ENCODE measurements at places on chromosomes 12 and 14.
A peak's percentile ranks its signal among the peaks of the same experiment; 100 is the strongest.

DNA sequence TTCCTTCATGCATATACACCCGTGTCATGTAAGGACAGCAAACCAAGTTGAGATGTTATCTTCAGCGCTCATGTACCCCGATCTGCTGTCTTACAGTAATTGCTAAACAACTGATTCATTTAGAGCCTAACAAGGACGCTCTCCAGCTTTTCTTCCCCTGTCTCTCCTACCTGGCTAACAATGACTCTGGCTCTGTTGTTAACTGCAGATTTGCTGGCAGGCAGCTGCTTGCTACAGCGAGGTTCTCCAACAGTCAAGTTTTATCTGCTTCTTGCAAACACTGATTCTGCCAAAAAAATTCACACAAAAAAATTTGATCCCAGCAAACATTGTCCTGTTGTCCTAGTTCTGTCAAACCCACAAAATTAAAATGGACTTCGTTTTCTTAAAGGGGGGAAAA is 101.6 kb downstream of the OTX2 start:
- DNase-seq = no peak

GRCh38 chr12:121797937-121798786 is 4.7 kb upstream of the RHOF start:
- peak; percentile 93 for DNase-seq

GRCh38 chr14:68262567-68262966 is 443.0 kb downstream of the RAD51B start:
- DNase-seq = no peak

GRCh38 chr12:100672075-100672592 is 98.7 kb downstream of the GAS2L3 start:
- no peak for DNase-seq

DNA sequence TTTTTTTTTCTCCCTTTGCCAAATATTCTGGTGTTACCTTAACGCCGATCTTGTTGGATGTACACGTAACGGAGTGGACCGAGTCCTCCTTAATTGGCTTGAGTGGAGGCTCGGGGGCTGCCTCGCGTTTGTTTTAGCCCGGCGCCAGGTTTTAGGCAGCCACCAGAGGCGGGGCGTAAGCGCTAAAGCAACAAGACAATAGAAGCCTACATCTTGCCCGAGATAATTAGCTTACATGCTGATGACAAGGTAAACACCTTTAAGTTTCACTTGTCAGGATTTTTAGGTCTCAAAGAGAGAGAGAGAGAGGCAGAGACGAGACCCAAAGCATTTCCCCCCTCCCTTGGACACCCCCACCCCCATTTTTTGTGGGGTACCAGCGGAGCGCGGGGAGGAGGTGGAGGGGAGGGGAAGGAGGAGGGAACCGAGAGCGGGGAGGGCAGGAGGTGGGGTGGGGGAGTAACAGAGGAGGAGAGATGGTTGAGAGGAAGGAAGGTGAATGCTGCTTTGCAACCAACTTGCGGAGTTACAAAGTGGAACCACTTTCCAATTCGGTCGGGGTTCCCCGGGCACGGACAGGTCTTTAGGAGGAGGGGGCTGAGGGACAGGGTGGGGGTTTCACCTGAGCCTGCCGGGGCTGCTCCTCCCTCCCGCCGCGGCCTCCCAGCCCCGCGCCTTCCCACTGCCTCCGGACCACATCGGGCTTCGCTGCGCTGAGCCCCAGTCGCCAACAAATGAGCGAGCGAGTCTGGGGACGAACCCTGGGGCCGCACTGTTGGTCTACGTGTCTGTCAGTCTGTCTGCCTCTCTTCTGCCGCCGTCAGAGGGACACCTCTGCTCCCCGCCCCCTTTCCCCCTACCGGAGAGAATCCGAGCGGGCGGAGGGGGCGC is at the start of gene NKX2-1:
NKX2-1 (minus strand) TSS at position 802 of the 891 bp plus-strand sequence; CDS start at position 699, 103 bp downstream.
- no peak for DNase-seq

GRCh38 chr12:49126852-49127763 is 4.1 kb downstream of the TUBA1B start:
- DNase-seq = no peak
